ENCODE measurements at places on chromosomes 11 and 22.
A peak's percentile ranks its signal among the peaks of the same experiment; 100 is the strongest.

DNA sequence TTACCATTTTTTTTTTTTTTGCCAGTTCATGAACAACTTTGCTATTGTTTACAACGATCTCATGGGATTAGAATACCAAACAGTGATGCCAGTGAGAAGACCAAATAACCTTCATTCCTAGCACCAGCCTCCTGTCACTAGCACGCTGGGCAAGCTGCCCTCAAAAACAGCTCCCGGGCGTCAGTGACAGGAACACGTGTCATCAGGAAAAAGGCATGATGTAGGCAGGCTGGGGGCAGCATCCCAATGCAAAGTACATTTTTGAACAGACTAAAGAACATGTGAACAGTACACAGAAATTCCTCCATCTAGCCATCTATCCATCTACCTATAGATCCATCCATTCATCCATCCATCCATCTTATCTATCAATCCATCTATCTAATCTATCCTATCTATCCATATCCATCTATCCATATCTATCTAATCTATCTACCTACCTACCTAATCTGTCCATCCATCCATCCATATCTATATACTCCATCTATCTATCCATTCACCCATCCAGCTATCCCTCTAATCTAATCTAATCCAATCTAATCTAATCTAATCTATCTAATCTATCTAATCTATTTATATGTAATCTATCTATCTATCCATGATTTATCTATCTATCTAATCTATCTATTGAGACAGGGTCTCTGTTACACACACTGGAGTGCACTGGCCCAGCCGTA lies 378.5 kb downstream of the SHANK2 start:
- DNase-seq = no peak

DNA sequence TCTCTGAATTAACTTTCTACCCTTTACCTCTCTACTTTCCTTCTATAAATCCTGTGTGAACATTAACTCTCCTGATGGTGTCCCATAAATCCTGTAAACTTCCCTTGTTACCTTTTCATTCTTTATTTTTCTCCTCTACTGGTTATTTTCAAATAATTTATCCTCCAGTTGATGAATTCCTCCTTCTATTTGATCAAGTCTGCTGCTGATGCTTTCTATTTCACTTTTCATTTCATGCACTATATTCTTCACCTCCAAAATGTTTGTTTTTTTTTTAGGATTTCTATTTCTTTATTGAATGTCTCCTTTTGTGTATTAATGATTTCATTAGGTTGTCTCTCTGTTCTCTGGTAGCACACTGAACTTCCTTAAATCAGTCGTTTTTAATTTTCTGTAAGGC lies 68.6 kb downstream of the KCNQ1OT1 start:
- DNase-seq = no peak

DNA sequence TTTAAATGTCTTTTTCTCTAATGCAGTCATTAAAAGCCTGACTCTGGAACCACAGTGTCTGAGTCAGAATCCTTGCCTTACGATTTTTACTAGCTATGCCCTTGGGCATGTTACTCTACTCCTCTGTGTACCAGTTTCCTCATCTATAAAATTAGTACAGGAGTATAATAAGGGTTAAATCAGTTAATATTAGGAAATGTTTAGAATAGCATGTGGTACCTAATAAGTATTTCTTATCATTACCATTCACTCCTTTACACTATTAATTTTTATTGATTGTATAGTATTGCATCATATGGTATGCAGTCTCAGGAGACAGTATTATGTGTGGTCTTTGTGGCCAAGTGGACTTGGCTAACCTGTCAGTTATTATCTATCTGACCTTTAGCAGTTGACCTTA lies 68.2 kb downstream of the METTL15 start:
- DNase-seq = no peak

- no peak for DNase-seq
Measured at GRCh38 chr22:36874736-36875135, 13.9 kb downstream of the NCF4 start.

DNA sequence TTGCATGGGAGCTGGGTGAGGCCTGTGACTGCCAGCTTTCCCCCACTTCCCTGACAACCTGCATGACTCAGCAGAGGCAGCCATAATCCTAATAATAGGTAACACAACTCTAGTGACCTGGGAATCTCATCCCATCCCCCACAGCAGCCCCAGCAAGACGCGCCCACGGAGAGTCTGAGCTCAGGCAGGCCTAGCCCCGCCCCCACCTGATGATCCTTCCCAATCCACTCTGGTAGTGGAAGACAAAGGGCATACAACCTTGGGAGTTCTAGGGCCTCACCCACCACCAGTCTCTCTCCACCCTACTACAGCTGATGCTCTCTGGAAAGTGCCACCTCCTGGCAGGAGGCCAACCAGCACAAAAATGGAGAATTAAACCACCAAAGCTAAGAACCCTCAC lies 60.3 kb downstream of the CWF19L2 start:
- DNase-seq = no peak

- DNase-seq = no peak
Measured at GRCh38 chr22:29798318-29798717, 31.1 kb downstream of the UQCR10 start.

DNA sequence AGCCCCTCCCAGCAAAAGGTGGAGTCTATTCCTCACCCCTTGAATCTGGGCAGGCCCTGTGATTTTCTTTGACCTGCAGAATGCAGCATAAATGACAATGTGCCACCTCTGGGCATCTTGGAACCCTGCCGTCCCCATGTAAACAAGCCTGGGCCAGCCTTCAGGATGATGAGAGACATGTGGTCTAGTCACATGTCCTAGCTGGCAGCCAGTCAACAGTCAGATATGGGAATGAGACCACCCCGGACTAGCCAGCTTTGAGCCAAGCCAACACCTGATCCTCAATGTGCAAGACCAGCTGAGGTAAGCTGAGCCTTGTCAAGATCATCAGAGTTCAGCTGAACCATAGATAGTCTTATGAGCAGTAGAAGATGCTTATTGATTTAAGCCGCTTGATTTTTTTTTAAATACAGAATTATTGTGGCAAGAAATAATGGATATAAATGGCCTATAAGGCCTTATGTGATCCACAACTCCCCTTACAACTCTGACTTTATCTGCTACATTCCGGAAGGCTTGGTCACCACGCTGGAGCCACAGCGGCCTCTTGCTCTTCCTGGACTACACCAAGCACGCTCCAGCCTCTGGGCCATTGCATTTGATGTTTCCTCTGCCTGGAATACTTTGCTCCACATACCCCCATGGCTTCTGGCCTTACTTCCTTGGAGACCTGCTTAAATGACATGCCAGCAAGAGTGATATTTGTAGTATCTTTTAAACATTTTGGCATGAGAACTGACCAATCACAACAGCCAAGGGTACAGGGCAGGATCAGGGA lies 225.9 kb upstream of the SESN3 start:
- DNase-seq = no peak

GRCh38 chr11:101051677-101052076 lies 77.9 kb downstream of the PGR start:
- DNase-seq = no peak

GRCh38 chr11:103892603-103893002 lies 143.8 kb upstream of the DDI1 start:
- DNase-seq = no peak

- DNase-seq = peak; percentile 74
Measured at GRCh38 chr11:66022401-66023185, 3.7 kb downstream of the CATSPER1 start.

DNA sequence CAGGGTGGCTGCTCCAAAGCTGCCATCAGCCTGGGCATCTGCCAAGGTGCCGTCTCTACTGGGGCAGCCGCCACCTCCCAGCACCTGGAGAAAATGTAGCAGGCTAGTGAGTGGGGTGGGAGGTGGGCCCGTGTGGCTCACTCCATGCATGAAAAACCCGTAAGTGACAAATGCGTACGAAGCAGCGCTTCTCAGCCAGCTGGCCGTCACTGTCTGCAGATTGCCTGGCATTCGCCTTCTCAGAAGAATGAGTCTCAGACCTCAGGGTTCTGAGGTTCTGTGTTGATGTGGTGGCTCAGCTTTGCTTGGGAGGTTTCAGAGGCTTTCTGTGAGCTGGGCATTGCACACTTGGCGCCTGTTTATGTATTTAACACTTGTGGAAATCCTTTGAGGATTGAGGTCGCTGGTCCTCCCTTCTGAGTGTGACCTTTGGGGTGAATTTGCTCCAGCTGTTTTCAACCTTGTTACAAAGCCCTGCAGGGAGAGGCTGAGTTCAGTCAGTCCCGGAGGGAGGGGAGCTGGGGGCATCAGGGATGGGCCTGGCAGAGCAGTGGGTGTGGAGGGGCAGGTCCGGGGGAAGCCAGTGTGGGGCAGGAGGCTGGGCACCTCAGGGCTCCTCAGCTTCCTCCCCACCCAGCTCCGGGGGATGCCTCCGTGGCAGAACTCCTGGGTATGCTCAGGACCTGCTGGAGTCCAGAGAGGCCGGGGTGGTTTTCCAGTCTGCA lies 977.0 kb downstream of the TBC1D22A start:
- DNase-seq = no peak

GRCh38 chr22:32674925-32675825 lies 126.3 kb upstream of the TIMP3 start:
- no peak for DNase-seq

- DNase-seq = no peak
Measured at GRCh38 chr11:12666915-12667314, 7.3 kb upstream of the TEAD1 start.

- no peak for DNase-seq
Measured at GRCh38 chr11:65357856-65358356, 3.4 kb downstream of the TIGD3 start.
